ENCODE measurements at places on chromosomes 13 and 19.

DNA sequence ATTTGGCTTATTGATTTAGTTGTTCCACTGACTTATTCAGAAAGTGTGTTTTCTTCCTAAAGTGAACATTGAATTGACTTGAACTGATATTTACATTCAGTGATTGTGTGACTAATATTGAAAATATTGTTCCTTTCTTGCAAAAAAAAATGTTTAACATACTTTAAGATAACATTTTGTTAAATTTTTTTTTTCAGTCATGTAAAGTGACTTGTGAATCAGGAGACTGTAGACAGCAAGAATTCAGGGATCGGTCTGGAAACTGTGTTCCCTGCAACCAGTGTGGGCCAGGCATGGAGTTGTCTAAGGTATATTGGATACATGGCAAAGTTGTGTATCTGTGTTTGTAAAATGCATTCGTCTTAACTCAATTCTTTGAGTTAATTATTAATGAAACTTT is 22.9 kb downstream of the TNFRSF19 start:
- no peak for DNase-seq
- no peaks in the 10 kb centered on the region for H3K36me3 ChIP-seq
- no peak overlapping the region for H3K4me3 ChIP-seq
- H3K4me1 ChIP-seq = no peaks in the 10 kb centered on the region

GRCh38 chr13:41032691-41033376 is 13.7 kb upstream of the ELF1 start:
- DNase-seq = no peak
- no peaks in the 10 kb centered on the region for H3K36me3 ChIP-seq
- H3K27me3 ChIP-seq = no peaks in the 10 kb centered on the region
- no peak overlapping the region for H3K27ac ChIP-seq

GRCh38 chr13:21987793-21988192 is 316.9 kb downstream of the FGF9 start:
- H3K36me3 ChIP-seq = no peaks in the 10 kb centered on the region
- no peak overlapping the region for H3K27ac ChIP-seq
- no peak overlapping the region for H3K4me3 ChIP-seq
- H3K4me1 ChIP-seq = no peaks in the 10 kb centered on the region

DNA sequence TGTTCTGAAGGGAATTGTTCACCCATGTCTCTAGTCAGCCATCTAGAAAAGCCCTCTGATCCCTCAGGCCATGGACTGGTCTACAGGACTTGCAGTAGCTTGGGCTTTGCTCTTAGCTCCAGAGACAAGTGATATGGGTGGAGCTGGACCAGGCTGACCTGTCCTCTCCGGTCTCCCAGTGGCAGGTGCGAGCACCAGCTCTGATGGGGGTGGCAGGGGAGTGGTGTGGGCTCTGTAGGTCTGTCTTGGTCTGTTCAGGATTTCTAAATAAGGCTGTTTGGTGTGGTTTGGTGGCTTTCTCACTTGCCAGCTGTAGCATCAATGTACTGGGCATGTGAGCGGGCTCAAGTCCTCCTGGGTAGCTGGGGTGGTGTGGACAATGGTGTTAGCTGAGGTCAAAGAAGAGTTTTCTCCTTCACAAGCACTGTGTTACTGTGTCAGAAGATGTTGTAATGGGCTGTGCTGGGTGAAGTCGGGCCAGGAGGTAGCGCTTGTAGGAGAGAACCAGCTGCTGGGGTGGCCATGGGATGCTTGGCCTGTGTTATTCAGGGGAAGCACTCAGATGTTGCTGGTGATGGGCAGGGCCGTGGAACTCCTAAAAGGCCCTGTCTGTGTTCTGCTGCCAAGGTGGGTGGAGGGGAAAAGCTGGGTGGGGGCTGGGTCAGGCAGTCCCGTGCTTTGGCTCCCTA is 16.9 kb downstream of the GPC6 start:
- no peaks in the 10 kb centered on the region for H3K27me3 ChIP-seq
- no peaks in the 10 kb centered on the region for H3K36me3 ChIP-seq
- no peak for DNase-seq
- no peak overlapping the region for H3K27ac ChIP-seq

GRCh38 chr13:114020750-114021463 is 47.0 kb upstream of the C13orf46 start:
- H3K27ac ChIP-seq = no peak overlapping the region
- peaks cover 97% of the 10 kb centered on the region for H3K36me3 ChIP-seq
- H3K4me1 ChIP-seq = no peaks in the 10 kb centered on the region
- no peaks in the 10 kb centered on the region for H3K27me3 ChIP-seq

- no peak overlapping the region for H3K4me3 ChIP-seq
- H3K36me3 ChIP-seq = no peaks in the 10 kb centered on the region
- peaks cover 25% of the 10 kb centered on the region for H3K4me1 ChIP-seq
- H3K27me3 ChIP-seq = peaks cover 87% of the 10 kb centered on the region
- no peak for DNase-seq
Observed at GRCh38 chr13:99986741-99987140, 5.2 kb downstream of the ZIC2 start.
